ENCODE measurements at places on chromosomes 12 and 14. TPM values are rescaled to one million over a fixed set of nuclear protein-coding genes. Genes with fewer than 3 reads are reported as not detected.

Gene FAM222A
- total RNA-seq = 0.91 TPM

Gene IL22
- total RNA-seq = not detected

Gene CARMIL3
- total RNA-seq = 0.64 TPM

Gene ITGA7
- total RNA-seq = 5.3 TPM

Gene SCARB1
- 63.1 TPM for total RNA-seq

Gene NGB
- not detected for total RNA-seq

Gene PZP
- under 0.01 TPM for total RNA-seq

Gene MPHOSPH9
- 19.1 TPM for total RNA-seq

Gene HAL
- total RNA-seq = not detected

Gene KRT2
- not detected for total RNA-seq

Gene CCDC198
- total RNA-seq = not detected

Gene SINHCAF
- total RNA-seq = 79.9 TPM

Gene TAS2R42
- total RNA-seq = not detected

Gene OR4K2
- not detected for total RNA-seq
